ENCODE measurements at places on chromosomes 2 and 18.
A peak's percentile ranks its signal among the peaks of the same experiment; 100 is the strongest.

DNA sequence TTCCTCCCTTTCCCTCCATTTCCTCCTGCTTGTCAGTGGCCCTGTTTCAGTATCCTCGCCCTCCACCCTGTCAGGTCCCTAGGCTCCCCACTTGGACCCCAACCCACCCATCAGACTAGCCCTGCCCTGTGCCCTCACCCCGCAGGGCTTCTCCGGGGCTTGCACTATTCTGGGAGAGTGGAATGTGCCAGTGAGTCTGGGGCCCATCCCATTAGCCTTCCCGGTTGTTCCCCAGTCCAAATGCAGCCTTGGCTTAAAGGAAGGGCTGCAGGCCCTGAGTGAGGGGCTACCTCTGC lies 45.5 kb downstream of the MYO7B start:
- DNase-seq: no peak

GRCh38 chr2:241107031-241107783 lies 5.1 kb upstream of the MTERF4 start:
- DNase-seq: no peak

- no peak for DNase-seq
These were observed 55.5 kb downstream of the PXDN start for GRCh38 chr2:1688859-1689258.

GRCh38 chr2:120964819-120965218 lies 229.2 kb downstream of the GLI2 start:
- DNase-seq: peak; percentile 12

GRCh38 chr18:79542876-79543750 lies 136.5 kb upstream of the CTDP1 start:
- DNase-seq: no peak

GRCh38 chr2:85753525-85754312 lies at the start of gene ATOH8:
ATOH8 (plus strand) TSS chr2:85753991; CDS start chr2:85754190, 199 bp downstream.
- peak; percentile 83 for DNase-seq

- no peak for DNase-seq
These were observed 41.4 kb upstream of the ID2 start for GRCh38 chr2:8640498-8640897.

DNA sequence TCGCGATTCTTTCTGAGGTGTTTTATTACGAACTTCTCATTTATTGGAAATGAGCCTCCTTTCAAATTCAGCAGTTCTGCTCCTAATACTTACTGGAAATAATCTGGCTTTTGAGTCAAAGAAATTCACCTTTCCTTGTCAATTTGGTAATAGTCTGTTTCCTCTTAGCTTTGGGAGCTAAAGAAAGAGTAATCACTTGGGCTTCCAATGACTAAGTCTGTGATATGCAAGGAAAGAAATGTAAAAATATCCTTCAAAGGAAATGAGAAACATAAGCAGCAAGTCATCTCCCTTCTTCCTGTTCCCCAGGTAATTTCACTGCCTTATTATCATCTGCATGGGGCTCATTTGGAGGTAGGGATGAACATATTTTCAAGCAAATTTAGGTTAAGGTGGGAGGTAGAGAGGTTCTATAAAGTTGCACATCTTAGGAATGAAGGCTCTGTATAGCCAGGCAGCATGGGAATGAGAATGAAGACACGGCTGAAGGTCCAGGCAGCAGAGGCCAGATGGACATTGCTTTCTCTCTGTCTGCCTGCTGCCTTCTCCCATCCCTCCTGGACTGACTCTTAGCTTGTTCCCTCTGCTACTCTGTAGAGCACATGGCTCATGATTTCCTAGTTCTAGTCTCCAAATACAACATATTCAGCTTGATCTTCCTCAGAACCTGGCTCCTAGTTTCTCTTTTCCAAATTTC lies 1.0 kb downstream of the SPP2 start:
- DNase-seq: no peak

GRCh38 chr18:75582940-75583339 lies 155.4 kb upstream of the SMIM21 start:
- no peak for DNase-seq

- no peak for DNase-seq
These were observed 120.8 kb downstream of the PLCL1 start for GRCh38 chr2:197925204-197925603.

GRCh38 chr2:213861638-213862037 lies 549.2 kb upstream of the VWC2L start:
- DNase-seq: no peak

GRCh38 chr2:6073191-6074088 lies 381.3 kb downstream of the SOX11 start:
- DNase-seq: peak; percentile 60

GRCh38 chr2:60963190-60963589 lies 54.3 kb upstream of the PEX13 start:
- DNase-seq: no peak

- peak; percentile 39 for DNase-seq
These were observed 25.2 kb upstream of the TLK1 start for GRCh38 chr2:171185941-171186340.

DNA sequence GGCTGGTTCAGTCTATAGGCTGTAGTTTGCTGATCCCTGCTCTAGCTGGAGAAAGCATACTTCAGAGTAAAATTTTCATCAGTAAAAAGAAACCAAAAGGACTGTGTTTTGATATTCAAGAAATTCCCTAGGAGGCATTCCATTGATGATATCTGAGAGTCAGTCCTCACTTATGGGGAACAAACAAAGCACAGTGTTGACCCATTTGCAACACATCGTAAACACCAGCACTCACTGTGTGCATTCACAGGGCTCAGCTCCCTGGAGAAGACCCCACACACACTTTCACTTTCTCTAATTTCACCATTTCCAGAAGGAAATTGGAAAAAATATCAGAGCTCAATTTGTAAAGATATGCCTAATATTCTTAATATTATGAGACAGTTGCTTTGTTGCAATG lies 147.1 kb downstream of the PIEZO2 start:
- DNase-seq: no peak

DNA sequence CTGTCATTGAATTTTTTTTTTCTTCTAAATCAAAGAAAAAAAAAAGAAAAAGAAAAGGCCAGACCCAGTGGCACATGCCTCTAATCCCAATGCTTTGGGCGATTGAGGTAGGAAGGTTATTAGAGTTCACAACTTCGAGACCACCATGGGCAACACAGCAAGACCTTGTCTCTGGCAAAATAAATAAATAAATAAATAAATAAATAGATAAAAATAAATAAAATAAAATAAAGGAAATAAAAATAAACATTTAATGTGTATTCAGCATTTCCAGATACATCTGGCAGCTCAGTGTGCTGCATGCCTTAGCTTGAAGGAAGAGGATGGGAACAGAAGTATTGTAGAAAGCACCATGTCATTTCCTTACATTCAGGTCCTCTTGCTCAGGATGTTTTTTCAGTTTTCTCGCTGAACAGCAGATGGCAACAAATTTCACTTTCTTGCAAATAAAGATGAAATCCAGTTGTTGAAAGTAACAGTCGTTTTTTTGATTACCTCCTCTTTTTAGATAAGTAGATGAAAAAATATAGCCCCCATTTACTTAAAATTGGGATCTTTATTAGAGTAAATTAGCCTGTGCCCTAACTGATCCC lies 25.7 kb upstream of the FAM178B start:
- peak; percentile 72 for DNase-seq

GRCh38 chr2:168660870-168661862 lies 141.3 kb upstream of the NOSTRIN start:
- no peak for DNase-seq

GRCh38 chr18:60215432-60215831 lies 157.1 kb downstream of the MC4R start:
- no peak for DNase-seq

- no peak for DNase-seq
These were observed 26.7 kb upstream of the SMIM21 start for GRCh38 chr18:75454022-75454795.

- DNase-seq: no peak
These were observed 26.9 kb upstream of the GLS start for GRCh38 chr2:190853531-190854383.

GRCh38 chr18:13026583-13027270 lies 35.6 kb downstream of the CEP192 start:
- peak; percentile 72 for DNase-seq

DNA sequence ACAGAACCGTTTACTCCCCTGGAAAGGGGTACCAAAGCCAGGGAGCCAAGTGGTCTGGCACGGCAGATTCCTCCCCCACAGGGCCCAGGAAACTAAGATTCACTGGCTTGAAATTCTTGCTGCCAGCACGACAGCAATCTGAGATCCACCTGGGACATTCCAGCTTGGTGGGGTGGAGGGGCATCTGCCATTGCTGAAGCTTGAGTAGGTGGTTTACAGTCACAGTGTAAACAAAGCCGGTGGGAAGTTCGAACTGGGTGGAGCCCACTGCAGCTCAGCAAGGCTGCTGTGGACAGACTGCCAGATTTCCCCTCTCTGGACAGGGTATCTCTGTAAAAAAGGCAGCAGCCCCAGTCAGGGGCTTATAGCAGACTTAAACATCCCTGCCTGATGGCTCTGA lies 901.7 kb upstream of the LRRTM1 start:
- no peak for DNase-seq

- DNase-seq: no peak
These were observed 38.3 kb upstream of the SLC14A2 start for GRCh38 chr18:45576931-45577330.

GRCh38 chr2:168712053-168712452 lies 90.4 kb upstream of the NOSTRIN start:
- DNase-seq: no peak

DNA sequence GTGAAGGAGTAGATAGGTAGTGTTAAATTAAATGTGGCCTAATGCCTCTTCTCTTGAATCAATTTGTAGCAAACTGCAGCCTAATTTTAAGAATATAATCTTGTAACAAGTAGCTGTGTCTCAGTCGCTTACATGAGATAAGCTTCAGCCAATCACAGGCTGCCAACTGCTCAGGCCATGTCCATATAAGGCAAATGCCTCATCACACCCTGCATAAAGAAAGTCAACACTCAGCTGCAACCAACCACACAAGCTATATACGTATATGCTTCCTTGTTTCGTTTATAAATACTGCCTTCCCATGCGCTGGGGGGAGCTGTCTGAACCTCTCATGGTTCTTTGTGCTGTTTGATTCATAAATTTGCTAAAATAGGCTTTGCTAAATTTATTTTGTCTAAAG lies 476.3 kb downstream of the TRIB2 start:
- DNase-seq: peak; percentile 65

GRCh38 chr2:11245322-11245721 lies 90.1 kb downstream of the SLC66A3 start:
- no peak for DNase-seq

- DNase-seq: no peak
These were observed 15.3 kb upstream of the FN1 start for GRCh38 chr2:215451012-215451756.

DNA sequence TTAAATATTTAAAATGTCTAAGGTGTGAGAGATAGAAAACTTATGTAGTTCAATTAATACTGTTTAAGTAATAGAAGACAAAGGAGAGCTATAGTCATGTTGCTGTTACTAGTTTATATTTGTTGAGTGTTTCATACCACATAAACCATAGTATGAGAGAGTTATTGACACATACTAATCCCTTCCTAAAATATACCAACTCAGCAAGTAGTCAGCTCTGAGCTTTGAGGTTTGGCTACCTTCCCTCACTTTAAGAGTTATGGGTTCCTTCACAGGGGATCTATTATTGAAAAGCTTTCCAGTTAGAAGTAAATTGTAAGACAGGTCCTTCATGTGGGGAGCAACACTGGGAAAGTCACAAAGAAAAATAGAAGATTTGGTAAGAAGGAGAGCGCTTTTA lies 701.6 kb upstream of the ZEB2 start:
- DNase-seq: peak; percentile 3

DNA sequence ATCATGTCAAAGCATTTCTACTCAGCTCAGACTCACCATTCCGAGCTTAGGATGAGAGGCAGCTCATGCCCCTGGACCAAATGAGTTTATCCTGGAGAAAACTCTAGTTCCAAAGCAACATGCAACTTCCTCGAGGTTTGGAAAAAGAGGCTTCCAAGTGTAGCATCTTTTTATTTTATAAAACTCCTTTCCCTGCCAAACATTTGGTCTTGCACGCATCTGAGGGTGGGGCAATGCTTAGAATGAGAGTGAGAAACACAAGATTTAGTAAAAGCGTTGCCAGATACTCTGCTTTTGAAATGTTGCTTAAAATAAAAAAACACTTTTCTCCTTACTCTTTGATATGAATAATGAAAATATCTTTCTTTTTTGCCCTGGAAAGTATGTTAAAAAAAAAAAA lies 151.5 kb downstream of the NCKAP5 start:
- DNase-seq: no peak

DNA sequence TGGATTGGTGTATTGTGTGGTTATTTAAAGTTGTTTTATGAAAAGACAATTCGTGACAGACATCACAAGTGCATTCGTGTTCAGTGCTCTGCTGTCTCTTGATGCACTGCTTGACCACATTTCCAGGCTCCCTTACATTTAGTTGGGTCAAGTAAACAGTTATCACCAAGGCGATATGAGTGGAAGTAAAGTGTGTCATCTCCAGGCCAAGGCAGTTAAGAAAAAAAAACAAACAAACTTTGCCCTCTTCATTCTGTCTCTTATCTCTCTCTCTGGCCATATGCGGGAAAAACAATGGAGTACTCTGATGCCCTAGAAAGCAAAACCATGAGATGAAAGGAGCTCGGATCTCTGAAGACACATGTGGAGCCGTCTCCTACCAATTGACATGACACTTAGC lies 131.1 kb downstream of the DSEL start:
- DNase-seq: peak; percentile 77

GRCh38 chr2:234953116-234954031 lies 1.6 kb downstream of the SH3BP4 start:
- DNase-seq: peak; percentile 40

DNA sequence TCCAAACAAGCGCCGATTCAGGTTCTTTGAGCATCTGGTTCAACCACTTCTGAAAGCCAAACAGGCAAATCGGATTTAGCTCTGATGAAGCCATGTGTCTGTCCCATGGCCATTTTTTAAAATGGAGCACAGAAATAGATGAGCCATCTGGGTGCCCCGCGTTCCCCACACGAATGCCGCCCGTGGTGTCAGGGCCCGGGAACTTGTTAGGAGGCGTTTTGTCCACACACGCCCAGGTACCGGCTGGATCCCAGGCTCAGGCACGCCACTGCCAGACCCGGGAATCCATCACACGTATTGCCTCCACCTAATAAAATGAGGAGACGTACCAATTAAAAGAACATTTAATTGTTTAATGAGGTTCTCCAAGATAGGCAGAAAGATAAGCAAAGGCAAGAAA lies 374.4 kb upstream of the SALL3 start:
- DNase-seq: no peak

GRCh38 chr2:24115057-24115456 lies 8.1 kb downstream of the PFN4 start:
- peak; percentile 31 for DNase-seq

DNA sequence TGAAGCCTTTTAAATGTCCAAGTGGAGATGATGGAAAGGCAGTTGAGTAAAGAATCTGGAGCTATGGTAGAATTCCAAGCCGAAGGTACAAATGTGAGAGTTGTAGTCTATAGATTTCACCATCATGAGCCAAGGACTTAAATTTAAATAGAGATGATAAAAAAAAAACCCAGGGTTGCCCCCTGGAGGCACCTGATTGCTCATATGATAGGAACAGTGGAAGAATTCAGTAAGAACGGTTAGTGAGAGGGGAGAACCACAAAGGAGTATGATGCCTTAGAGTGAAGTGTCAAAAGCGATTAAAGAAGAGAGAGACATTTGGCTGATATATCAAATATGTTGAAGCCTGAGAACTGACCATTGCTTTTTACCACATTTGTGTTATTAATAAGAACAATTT lies 11.9 kb downstream of the NYAP2 start:
- DNase-seq: no peak

Measured in iris pigment epithelial cell (primary cell).